ENCODE measurements at places on chromosomes 7 and 10. TPM values are rescaled to one million over a fixed set of nuclear protein-coding genes. Genes with fewer than 3 reads are reported as not detected.

NPTX2 gene
- 1.6 TPM for total RNA-seq

HOXA2 gene
- total RNA-seq, result 1.5 TPM

GRCh38 chr7:48839108-48839507, 85.2 kb upstream of the CDC14C start:
- H3K27me3 ChIP-seq, result no peaks in the 10 kb centered on the region
- no peak for DNase-seq
- no peaks in the 10 kb centered on the region for H3K36me3 ChIP-seq
- H3K4me1 ChIP-seq, result no peaks in the 10 kb centered on the region
- H3K27ac ChIP-seq, result no peak overlapping the region
- no peak overlapping the region for H3K4me3 ChIP-seq

DNA sequence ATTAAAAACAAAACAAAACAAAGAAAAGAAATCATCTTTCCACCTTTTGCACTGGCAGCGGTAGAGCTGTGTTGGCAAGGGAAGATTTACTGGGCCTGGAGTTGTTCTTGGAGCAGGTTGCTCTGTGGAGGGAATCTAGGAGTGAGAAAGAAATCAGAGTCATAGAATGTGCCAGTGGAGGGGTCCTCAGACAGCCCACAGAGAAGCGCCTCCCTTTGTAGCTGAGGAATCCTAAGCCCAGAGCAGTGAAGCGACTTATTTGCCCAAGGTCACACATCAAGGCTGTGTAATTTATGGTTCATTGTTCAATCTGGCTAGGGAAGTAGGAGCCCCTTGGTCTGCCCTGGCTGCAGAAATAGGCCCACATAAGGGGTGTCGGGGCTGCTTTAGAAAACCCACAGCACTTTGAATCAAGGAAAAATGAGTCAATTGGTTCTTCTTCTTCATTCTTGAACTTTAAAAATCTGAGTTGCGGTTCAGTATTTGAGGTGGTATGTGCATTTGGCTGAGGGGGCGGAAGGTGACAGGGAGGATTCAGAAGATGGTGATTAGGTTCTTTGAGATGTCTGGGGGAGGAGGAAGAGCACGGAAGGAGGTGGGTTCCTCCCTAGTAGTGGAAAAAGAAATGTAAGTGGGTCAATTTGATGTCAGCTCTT, 253.7 kb downstream of the PTEN start:
- no peak overlapping the region for H3K27ac ChIP-seq
- no peak for DNase-seq
- no peaks in the 10 kb centered on the region for H3K4me1 ChIP-seq
- H3K27me3 ChIP-seq, result no peaks in the 10 kb centered on the region
- H3K4me3 ChIP-seq, result no peak overlapping the region

GRCh38 chr7:123727071-123727837, 21.5 kb downstream of the WASL start:
- H3K27me3 ChIP-seq, result no peaks in the 10 kb centered on the region
- H3K27ac ChIP-seq, result no peak overlapping the region
- no peaks in the 10 kb centered on the region for H3K4me1 ChIP-seq
- no peaks in the 10 kb centered on the region for H3K36me3 ChIP-seq

- no peaks in the 10 kb centered on the region for H3K4me1 ChIP-seq
- no peaks in the 10 kb centered on the region for H3K36me3 ChIP-seq
- no peak overlapping the region for H3K4me3 ChIP-seq
- H3K27me3 ChIP-seq, result peaks cover 11% of the 10 kb centered on the region
- H3K27ac ChIP-seq, result no peak overlapping the region
- no peak for DNase-seq
Observed at GRCh38 chr7:107836237-107837144, 33.5 kb upstream of the SLC26A3 start.

GRCh38 chr10:128064108-128064969, 61.9 kb downstream of the MKI67 start:
- peak; percentile 51 for DNase-seq
- H3K36me3 ChIP-seq, result peaks cover 88% of the 10 kb centered on the region
- peak overlapping the region; percentile 78 for H3K27ac ChIP-seq
- no peaks in the 10 kb centered on the region for H3K27me3 ChIP-seq
- H3K4me3 ChIP-seq, result no peak overlapping the region
